ENCODE measurements at places on chromosomes 7 and 10. TPM values are rescaled to one million over a fixed set of nuclear protein-coding genes. Genes with fewer than 3 reads are reported as not detected.

The ZNF727 gene
- 0.64 TPM for total RNA-seq

The KLF14 gene
- total RNA-seq = not detected

The TRIL gene
- total RNA-seq = 0.14 TPM

The GIMAP4 gene
- total RNA-seq = not detected

The GATA3 gene
- 0.34 TPM for total RNA-seq

The SMO gene
- total RNA-seq = 3.1 TPM

The PNLIPRP3 gene
- 29.0 TPM for total RNA-seq

The GDF2 gene
- not detected for total RNA-seq

The CYP26C1 gene
- under 0.01 TPM for total RNA-seq

The TCAF1 gene
- total RNA-seq = 17.1 TPM

The PILRB gene
- total RNA-seq = 2.7 TPM

The GDF10 gene
- not detected for total RNA-seq

The CFAP58 gene
- total RNA-seq = 0.34 TPM

The OR6B1 gene
- total RNA-seq = not detected

The PRRT4 gene
- total RNA-seq = 0.21 TPM

The ZNF92 gene
- total RNA-seq = 2.7 TPM

The NAT16 gene
- not detected for total RNA-seq

The GPER1 gene
- total RNA-seq = 0.21 TPM

The C10orf67 gene
- under 0.01 TPM for total RNA-seq

The UNCX gene
- total RNA-seq = not detected

The IGFBP3 gene
- total RNA-seq = 26.1 TPM
